ENCODE measurements at places on chromosomes 12 and 14. TPM values are rescaled to one million over a fixed set of nuclear protein-coding genes. Genes with fewer than 3 reads are reported as not detected.

The MOAP1 gene
- 40.1 TPM for total RNA-seq

DNA sequence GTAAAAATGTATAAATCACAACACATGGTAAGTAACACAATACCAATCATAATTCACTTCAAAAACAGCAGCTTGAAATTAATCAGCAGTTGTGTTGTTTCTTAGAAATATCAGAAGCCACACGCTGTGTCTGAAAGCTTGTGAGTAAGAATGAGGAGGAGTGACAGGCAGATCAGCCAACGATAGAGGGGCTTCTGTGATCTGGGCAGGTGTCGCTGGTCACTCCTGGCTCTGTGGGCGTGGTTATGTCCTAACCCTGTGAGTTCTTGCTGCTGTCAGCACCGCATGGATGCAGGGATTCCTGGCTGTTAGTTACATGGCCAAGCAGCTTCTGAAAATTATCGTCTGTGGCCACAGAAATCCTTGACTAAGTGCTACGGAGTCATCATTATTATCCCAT lies 123.4 kb downstream of the SLC25A47 start:
- peaks cover under 1% of the 10 kb centered on the region for H3K4me1 ChIP-seq
- no peaks in the 10 kb centered on the region for H3K36me3 ChIP-seq
- DNase-seq, result peak; percentile 40
- H3K27me3 ChIP-seq, result no peaks in the 10 kb centered on the region
- no peak overlapping the region for H3K4me3 ChIP-seq
- H3K27ac ChIP-seq, result no peak overlapping the region

DNA sequence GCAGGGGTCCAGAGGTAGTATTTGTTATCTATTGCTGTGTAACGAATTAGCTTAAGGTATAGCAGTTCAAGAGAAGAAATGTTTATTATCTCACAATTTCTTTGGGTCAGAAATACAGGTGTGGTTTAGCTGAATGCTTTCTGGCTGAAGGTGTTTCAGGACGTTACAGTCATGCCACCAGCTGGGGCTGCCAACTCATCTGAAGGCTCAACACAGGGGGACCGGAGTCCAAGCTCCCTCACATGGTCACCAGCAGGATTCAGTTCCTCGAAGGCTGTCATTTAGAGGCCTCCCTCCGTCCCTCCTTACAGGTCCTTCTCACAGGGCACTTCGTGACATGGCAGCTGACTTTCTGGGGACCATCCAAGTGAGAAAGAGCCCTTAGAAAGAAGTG lies 37.5 kb upstream of the SINHCAF start:
- H3K27me3 ChIP-seq, result no peaks in the 10 kb centered on the region
- H3K4me3 ChIP-seq, result no peak overlapping the region
- no peaks in the 10 kb centered on the region for H3K36me3 ChIP-seq
- DNase-seq, result no peak

The GPR135 gene
- total RNA-seq, result 5.0 TPM

DNA sequence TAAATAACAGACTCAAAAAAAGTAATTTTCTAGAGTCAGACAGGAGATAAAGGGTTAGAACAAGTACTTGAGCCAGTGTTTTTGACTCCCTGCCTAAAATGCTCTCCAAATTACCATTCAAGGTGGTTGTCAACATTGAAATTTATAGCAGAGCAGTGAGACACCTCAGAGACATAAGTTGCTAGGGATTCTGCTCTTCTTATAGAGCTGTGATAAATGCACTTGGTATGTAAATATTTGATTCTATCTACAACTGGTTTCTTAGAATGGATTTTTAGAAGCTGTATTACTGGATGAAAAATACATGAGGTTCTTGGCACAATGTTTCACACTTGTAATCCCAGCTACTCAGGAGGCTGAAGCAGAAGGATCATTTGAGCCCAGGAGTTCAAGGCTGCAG lies 83.9 kb upstream of the OSBPL8 start:
- no peaks in the 10 kb centered on the region for H3K4me1 ChIP-seq
- no peak for DNase-seq
- H3K27ac ChIP-seq, result no peak overlapping the region
- no peaks in the 10 kb centered on the region for H3K36me3 ChIP-seq
- H3K27me3 ChIP-seq, result no peaks in the 10 kb centered on the region
- H3K4me3 ChIP-seq, result no peak overlapping the region

DNA sequence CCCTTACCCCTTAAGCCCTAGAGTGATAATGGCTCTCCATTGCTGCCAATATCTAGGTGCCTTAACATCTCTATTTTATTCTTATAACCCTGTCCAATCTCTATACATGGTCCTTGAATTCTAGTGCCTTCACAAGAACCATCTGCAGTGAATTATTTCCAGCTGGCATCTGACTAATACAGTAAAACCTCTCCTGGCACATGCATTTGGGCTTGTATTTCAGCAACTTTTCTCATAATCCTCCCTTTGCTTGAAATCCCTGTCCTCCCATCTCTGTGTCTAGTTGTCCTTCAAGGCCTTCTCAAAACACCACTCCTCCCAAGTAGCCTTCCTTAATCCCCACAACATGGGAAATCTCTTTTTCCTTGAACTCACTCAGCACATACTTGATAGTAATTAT lies 14.2 kb upstream of the HMGA2 start:
- H3K27ac ChIP-seq, result no peak overlapping the region
- no peak for DNase-seq
- H3K4me3 ChIP-seq, result no peak overlapping the region
- H3K27me3 ChIP-seq, result no peaks in the 10 kb centered on the region
- no peaks in the 10 kb centered on the region for H3K4me1 ChIP-seq

DNA sequence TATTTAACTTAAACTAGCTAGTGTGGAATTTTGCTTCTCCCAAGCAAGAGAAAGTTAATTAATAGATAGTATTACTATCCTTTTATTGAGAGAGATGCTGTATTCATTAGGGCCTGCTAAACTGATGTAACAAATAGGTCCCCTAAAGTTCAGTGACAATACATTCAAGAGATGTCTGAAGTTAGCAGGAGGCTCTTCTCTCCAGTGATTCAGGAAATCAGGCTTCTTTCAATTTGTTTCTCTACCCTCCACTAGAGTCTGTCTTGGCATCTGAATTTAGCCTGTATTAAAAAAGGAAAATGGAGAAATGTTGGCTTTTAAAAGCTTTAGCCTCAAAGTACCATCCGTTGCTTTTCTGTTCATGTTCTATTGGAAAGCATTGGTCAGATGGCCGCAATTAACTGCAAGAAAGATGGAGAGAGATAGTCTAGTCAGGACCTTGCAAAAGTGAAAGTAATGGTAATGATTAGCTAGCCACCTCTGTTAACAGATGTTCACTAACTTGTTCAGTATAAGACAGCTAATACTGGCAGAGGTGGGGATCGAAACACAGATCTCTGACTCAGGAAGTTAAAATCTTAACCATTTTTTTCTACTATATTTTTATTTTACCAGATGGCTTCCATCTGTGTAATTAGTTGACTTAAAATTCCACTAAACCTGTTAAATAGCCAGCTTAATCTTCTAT lies 786.8 kb downstream of the TMTC2 start:
- H3K27ac ChIP-seq, result no peak overlapping the region
- no peaks in the 10 kb centered on the region for H3K27me3 ChIP-seq
- H3K4me1 ChIP-seq, result no peaks in the 10 kb centered on the region

GRCh38 chr12:57126561-57126960 lies 1.7 kb upstream of the LRP1 start:
- no peaks in the 10 kb centered on the region for H3K4me1 ChIP-seq
- DNase-seq, result no peak
- H3K36me3 ChIP-seq, result no peaks in the 10 kb centered on the region
- H3K27me3 ChIP-seq, result no peaks in the 10 kb centered on the region
- peak overlapping the region; percentile 98 for H3K27ac ChIP-seq
- H3K4me3 ChIP-seq, result no peak overlapping the region

The LMNTD1 gene
- total RNA-seq, result not detected
